Activated naive CD4-positive, alpha-beta T cell (primary cell): ENCODE measurements at places on chromosomes 6 and 20.

DNA sequence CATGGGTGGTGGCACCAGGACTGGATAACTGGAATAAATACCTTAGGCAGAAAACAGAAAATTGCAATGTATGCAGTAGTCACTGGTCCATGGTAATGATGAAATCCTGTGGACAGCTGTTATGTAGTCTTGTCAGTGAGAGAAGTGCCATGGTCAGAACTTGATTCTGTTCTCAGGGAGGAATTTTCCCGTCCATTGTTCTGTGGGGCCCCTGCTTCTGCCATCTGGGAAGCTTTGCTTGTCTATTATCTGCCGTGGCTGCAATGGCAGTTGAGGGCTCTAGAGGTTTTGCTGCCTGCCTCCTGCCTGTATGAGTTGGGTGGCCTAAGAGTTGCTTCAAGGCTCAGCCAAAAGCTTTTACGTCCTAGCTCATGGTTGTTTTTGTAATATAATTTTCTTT lies 126.8 kb upstream of the SLC35B3 start:
- no peak for DNase-seq

DNA sequence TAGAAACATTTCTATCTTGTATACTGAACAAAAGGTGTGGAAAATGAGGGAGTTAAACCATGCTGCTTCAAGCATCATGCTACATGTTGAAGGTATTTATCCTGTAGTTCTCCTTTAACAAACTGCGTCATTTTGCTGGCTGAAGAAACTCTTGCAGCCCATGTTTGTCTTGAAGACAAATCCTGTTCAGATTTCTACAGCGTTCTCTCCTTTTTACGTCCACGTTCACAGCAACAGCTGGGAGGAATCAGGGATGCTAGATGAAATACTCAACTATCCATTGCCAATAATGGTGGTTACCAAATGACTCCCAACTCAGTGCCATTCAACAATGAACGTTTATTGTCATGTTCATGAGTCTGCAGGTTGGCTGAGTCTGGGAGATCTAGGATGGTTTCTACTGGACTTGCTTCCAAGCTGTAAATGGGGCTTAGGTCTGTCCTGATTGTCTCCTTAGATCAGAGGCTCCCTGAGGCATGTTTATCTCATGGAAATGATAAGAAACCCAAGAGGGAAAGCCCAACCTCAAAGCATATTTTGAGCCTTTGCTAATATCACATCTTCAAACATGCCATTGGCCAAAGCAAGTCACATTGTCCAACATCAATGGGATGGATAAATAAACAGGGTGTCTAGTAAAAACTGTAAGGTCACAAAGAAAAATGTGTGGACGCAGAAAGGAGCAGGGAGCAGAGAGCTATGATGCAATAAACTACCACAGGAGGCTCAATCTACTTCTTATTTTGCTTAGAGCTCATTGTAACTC lies 2.7 kb upstream of the PLCB1 start:
- DNase-seq: no peak

- DNase-seq: no peak
Measured at GRCh38 chr6:31139599-31139998, 733 bp upstream of the PSORS1C2 start.

- no peak for DNase-seq
Measured at GRCh38 chr6:48067886-48068277, 43.1 kb downstream of the PTCHD4 start.

DNA sequence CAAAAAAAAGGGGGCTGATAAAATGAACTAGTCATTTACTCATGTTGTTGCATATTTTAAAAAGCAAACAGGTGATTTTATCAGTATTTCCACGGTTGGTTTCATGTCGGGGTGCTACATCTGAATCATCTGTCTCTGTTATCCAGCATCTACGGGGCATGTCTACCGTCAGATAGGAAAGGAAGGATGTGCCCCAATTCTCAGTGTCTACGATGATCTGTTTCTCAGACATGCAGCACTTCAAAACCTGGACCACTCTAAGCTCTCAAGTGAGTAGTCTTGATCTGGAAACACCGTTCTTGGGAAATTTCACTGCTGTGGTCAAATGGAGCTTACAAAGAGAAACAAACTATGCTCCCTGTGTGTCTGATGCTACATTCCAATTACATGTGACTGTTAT lies 240.3 kb upstream of the TAB2 start:
- DNase-seq: no peak

DNA sequence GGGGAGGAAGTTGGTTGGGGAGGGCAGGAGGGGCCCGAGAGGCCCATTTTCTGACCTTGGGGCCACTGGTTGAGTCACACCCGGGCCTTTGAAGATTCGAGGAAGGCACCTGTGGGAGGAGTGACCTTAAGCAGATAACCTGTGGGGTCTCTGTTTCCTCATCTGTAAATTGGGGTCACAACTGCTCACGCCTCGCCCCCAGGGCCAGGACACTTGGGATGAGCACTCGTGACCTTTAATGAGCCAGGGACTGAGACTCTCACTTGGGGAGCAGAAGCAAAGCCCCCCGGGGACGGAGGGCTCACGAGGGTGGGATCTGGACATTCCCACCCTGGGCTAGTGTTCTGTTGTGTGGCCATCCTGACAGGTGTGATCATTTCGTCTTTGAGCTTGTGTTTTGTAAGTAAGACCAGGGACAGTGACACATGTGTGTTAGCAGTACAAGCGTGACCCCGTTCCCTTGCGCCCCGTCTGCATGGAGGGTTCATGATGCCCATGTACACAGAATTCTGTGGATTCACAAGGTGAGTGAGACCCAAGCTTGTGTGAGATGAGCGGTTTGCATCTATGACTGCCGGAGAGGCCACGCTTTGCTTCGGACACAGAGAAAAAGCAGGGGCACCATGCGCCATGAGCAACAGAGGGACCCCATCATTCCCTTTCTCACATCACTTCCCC lies 79.3 kb upstream of the PMEPA1 start:
- no peak for DNase-seq

GRCh38 chr20:58313396-58313795 lies 3.9 kb downstream of the RAB22A start:
- DNase-seq: no peak

- no peak for DNase-seq
Measured at GRCh38 chr6:113564371-113565171, 292.6 kb upstream of the MARCKS start.

DNA sequence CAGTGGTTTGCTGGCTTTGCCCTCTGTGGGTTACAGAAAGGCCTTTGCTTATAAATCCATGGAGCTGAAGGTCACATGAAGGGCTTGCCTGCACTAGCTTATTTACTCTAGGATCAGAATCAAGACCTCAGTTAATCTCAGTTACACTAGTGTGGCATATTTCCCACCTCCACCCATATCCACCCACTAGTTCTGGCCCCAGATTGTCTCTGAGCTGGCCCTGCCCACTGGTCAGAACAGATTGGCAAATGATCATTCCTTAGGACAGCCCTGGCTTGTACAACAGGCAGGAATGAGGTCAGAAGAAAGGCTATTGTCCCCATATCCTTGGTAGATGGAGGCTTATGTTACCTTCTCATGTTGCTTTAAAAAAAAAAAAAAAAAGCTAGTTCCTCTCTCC lies 33.3 kb upstream of the SASH1 start:
- DNase-seq: no peak
